ENCODE measurements at places on chromosomes 16 and 17.

DNA sequence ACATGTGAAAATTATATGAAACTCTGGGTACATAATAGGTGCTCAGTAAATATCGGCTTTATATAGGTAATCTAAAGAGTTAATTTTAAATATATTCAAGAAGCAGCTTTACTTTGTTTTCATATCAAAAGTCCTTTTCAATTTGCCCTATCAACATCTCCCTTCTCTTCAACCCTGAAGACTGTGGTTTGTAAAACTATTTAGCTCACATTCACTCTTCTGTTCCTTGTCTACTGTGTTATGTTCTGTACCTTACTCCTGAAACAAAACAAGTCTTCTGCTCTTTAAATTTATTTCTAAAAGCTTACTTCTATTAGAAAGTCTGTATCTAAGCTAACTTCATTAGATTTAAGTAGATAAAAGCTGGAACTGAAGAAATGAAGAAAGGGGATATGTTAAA lies 301.7 kb upstream of the PMFBP1 start:
- DNase-seq: no peak

DNA sequence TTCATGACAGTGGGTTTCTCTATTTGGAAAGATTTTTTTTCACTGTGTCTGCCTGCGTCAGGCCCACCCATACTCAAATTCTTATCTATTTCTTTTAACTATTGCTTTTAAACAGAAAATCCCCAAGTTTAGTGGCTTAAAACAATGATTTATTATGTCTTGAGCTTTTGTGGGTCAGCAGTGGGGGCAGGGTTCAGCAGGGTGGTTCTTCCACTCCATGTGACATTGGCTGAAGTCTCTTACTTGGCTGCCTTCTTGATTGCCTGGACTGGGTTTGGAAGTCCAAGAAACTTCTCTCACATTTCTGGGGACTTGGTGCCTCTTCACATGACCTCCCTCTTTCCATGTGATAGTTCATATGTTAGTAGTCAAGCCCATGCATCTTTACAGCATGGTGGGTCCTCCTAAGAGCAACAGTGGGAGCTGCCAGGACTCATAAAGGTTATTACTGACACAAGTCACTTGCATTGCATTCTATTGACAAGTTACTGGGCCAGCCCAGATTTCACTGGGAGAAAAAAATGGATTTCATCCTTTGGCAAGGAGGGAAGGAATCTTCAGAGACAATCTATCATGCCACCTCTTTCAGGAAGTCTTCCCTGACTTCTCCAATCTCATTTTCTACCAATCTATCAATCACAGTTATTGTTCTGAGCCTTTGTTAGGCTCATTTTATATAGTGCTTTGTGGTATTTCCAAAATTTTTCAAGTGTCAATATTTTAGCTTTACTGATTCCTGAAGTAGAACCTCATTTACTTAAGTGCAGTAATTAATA lies 436.1 kb downstream of the XYLT1 start:
- DNase-seq: no peak

DNA sequence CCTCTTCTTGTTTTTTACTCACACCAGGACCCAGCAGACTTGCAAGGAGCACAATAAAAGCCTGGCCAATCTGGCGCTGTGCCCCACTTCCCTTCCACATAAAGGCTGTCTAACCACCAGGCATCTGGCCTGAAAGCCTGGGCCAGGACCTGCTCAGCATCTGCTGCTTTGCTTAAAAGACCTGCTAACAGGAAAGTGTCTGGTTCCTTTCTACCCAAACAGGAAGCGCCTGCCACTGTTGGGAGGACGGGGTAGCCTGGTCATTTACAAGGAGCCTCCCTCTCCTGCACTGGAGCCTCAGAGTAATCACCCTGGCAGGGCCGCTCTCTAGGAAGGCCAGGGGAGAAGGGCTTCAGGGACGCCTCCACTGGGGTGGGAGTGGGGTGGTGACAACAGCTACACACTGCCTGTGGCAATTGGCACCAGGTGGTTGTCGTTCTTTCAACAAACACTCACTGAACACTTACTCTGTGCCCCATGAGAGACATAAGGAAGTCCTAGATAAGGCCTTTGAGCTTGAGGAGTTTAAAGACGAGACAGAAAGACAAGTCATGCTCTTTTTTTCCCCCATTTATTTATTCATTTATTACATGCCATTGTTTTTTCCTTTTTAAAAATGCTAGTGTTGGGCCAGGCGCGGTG lies 6.3 kb upstream of the MMP28 start:
- no peak for DNase-seq

DNA sequence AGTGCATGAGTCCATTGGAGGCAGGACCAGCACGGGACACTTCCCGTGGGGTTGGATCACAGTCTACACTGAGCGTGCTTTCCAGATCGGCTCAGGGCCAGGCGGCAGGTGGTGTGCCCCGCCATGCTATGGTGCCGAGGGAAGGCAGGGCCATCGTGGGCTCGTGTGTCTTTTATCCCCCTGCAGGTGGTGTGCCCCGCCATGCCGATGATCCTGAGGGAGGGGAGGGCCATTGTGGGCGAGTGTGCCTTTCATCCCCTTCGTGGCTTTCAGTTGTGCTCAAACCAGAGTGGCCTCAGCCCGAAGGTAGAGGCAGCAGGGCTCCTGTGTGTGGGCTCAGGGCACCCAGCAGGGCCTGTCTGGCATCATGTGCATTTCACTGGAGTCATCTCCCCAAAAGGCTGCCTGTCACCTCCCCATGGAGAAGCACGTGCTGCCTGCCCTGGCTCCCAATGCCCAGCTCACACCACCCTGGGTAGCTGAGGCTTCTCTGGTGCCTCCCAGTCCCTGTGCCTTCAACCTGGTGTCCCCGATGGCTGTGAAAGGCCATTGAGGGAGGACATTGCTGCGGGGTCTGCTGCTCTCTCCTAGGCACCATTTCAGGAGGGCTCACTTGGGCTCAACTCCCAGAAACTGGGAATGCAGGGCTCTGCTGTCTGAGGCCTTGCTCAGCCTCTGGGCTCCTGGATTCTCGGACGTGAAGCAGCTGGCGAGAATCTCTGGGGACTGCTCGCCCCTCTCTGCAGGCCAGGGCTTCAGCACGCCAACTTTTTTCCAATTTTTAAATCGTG lies 207.6 kb downstream of the NPIPB11 start:
- DNase-seq: no peak

GRCh38 chr17:74298778-74299177 lies 24.7 kb downstream of the DNAI2 start:
- no peak for DNase-seq

DNA sequence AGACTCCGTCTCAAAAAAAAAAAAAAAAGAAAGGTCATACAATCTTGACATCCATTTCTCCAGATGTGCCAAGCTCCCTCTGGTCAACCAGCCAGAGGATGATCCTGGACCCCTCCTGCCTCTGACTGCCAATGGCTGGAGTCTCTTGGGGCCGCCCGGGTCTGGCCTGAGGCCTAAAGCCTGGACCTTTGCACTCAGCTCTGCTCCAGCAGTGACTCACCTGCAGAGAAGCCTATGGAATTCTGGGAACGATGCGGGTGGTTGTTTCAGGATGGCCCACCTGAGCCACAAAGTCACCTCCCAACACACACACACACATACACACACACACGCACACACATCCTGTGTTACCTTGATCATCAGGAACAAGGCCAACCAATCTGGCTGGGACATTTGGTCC lies 64.0 kb upstream of the DNAH17 start:
- no peak for DNase-seq

DNA sequence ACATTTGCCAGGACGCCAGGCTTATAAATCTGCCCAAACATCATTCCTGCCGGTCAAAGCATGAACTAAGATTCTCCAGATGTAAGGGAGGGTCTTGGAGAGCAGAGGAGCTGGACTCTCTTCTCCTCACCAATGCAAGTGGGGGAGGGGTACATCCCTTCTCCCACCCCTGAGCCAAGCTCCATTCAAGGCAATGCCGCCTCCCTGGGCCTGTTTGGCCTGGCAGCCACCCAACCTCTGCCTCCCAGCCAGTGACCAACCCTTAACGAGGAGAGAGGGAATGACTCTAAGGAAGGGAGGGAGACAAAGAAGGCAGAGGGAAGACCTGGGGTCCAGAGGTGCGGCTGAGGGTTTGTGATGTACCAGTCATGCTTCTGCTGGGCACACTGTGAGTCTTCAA lies 13.8 kb downstream of the C17orf50 start:
- no peak for DNase-seq

GRCh38 chr17:82449131-82449882 lies 1.2 kb downstream of the CYBC1 start:
- DNase-seq: peak; percentile 66

GRCh38 chr17:27601069-27601974 lies 29.7 kb upstream of the LGALS9 start:
- peak; percentile 51 for DNase-seq

- DNase-seq: no peak
Observed at GRCh38 chr16:64174327-64174726, 947.5 kb downstream of the CDH11 start.

DNA sequence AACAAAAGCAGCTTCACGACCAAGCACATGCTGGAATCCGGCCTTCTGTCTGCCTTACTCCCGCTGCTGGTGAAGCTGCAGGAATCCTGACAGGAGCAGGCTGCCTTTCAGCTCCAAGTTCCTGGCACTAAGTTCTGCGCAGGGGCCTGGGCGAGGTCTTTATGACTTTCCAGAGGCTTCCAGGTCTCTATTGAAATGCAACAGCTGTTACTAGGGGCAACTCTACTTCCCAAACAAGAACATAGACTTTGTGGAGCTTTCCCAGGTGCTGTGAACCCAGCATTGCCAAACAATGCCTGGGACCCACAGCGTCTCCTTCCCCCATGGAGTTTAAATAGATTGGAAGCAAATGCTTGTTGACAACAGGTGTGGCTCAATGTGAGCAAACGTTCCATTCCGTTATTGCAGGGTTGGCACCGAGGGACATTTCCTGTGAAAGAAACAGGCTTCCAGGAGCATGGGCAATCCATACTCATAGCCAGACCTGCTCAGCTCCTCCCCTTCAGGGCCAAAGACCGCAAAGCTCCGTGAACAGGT lies 156.0 kb downstream of the CDH13 start:
- DNase-seq: no peak

- no peak for DNase-seq
Observed at GRCh38 chr17:38761612-38762011, 9.1 kb downstream of the PSMB3 start.

- DNase-seq: peak; percentile 42
Observed at GRCh38 chr16:4847774-4848587, 700 bp downstream of the UBN1 start.

- no peak for DNase-seq
Observed at GRCh38 chr16:65373097-65373496, 251.2 kb upstream of the CDH11 start.

GRCh38 chr16:67098599-67098998 lies 11.1 kb upstream of the PHAF1 start:
- no peak for DNase-seq

- DNase-seq: no peak
Observed at GRCh38 chr16:65121870-65122723, at the start of gene CDH11. Gene CDH11, minus strand, starts transcription at chr16:65122063. Its CDS starts 117,194 bp downstream, at chr16:65004869.

- no peak for DNase-seq
Observed at GRCh38 chr17:77907497-77908461, 50.7 kb upstream of the TNRC6C start.

DNA sequence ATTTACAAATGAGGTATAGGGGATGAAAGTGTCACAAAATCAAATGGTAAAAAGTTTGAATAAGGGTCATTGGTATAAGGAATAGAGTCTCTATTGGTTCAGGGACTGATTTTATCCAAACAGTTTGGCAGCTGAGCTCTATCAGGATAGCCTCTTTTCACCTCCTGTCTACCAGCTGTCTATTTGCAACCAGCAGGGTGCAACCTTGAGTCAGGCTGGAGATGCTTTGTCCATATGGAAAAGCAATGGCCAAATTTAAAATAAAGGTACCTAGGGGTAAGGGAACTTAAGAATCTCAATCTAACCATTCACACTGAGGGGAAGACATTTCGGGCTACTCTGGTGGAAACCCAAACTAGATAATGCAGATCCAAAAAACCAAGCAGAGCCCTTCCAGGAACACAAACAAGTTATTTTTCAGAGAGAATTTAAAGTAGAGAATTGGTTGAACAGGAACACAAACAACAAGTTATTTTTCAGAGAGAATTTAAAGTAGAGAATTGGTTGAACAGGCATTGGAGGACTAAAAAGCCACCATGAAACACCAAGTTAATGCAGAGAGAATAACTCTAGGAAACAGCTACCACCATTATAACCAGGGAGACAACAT lies 12.6 kb upstream of the CA10 start:
- no peak for DNase-seq

DNA sequence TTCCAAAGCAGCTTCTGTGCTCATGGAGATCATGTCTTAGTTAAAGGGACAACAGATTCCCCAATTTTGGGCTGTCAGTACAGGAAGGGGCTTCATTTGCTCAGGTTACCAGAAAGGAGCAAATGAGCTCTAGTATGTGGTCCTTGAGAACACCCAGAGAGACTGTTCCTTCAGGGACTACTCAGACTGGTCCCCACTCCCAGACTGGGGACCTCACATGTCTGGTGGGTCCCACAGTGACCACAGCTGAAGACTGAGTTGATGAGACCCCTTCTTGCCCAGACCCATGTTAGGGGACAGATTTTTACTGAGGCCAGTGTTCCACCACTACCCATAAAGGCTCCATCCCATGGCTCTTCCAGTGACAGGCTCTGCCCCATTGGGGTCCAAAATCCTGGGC lies 1695.2 kb downstream of the TP53TG3F start:
- no peak for DNase-seq

DNA sequence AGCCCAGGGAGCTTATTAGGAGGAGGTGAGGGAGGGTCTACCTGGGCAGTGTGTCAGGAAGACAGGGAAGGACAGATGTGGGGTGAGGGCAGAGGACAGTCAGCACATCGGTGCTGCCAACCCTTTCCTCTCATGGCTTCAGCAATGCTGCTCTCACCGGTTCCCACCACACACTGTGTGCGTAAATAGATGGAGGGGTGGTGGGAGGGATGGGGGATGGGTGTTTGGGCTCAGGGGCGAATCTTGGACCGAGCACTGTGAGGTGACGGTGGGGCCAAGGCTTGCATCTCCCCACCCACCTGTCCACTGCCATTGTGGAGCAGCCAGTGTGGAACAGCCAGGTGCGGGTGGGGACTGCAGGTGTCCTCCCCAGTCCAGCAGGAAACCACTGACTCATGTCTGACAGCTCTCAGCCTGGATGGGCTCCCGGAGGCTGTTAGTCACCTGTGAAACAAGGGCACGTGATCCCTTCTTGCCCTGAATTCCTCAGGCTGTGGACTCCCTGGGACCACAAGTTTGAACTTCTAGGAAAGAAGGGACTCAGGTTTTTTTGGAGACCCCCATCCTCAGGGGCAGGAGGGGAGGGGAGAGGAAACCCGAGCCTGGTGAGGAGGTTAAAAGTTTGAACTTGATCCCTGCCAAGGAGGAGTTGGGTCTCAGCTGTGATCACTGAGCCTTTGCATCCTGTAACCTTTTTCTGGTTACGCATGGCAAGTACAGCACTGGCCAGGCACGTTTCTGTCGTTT lies 42.7 kb upstream of the SMPD3 start:
- DNase-seq: peak; percentile 49

DNA sequence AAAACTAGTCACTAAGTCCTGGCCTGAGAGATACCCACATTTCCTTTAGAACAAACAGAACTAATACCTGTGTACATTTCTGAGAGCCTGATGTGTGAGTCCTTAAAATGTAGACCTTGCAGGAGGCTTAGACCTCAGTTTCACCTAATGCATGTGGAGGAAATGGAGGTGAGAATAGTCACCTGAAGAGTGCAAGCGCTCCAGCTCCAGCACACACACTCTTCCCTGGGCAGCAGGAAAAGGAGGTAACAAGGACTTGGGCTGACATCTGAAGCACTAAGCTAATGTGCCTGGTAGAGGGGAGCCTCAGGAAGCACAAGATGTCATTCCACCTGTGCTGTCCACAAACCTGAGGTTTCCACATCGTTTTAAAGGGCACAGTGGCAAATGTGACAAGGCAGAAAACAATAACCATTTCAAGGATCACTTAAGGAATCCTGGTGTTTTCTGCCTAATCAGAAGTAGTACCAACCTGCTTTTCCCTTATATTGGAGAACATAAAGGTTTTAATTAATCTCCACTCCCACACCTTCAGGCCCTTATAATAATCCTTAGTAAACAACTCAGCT lies 17.2 kb upstream of the RSL1D1 start:
- no peak for DNase-seq

Data from GM12891 (cell line).